T1000 (cell line): ENCODE measurements at places on chromosomes 13 and 19.

DNA sequence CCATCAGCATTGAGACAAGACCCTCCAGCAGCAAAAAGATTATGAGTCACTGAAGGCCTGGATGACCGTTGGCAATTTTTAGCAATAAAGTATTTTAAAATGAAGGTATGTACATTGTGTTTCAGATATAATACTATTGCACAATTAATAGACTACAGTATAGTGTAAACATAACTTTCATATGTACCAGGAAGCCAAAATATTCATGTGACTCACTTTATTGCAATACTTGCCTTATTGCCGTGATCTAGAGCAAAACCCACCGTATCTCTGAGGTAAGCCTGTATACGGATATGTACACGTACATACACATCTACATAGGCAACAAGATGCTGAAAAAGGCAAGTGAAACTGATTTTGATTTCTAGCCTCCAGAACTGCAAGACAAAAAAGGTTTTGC is 103.3 kb downstream of the EDNRB start:
- DNase-seq: no peak

GRCh38 chr19:4294389-4294788 is 7.8 kb downstream of the TMIGD2 start:
- no peak for DNase-seq

DNA sequence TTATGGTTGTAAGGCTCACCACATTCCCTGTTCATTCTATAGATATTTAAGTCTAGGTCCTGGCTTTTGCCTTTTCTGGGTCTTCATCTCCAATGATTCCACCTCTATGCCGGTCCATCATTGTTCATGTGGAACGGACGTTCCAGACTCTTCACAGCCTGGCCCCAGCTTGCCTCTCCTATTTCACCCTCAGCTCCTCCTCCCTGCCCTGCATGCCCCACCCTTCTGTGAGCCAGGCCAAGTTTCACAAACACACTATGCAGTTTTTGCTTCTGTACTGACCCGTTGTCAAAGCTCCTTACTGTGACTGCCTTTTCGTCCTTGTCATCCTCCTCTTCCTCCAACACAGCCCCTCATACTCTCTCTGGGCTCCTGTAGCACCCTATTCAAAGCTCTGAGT is 31.3 kb downstream of the TEX26 start:
- no peak for DNase-seq

DNA sequence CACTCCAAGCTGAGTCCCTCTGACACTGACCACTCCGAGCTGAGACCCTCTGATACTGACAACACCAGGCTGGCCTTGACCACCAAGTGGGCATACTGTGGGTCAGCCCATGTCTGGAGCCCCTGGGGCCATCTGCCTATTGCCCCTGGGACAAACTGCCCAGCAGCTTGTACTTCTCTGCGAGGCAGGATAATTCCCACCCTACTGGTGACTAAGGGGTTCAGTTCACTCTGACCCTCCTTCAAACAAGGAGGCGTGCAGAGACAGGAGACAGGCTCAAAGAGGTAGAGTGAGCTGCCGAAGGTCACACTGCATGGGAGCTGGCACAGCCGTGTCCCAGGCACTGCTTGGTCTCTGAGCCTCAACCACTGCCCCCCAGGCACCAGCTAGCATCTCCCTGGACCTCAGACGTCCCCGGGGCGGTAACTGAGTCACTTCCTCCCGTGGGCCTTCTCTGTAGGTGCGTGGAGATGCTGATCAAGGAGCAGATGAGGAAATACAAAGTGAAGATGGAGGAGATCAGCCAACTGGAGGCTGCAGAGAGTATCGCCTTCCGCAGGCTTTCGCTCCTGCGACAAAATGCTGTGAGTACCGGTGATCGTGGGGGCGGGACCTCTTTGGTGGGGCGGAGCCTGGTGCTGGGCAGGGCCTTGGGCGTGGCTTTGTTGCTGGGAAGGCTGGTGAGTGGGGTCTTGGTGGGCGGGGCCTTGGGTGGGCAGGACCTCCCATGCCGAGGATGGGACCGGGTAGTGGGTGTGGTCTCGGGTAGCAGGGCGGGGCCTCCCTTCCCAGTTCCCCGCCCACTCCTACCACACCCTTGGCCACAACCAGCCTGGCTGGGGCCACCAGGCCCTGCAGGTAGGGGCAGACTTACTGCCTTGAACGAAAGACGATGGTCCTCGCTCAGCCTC is 5.8 kb upstream of the USE1 start:
- DNase-seq: peak; percentile 45

DNA sequence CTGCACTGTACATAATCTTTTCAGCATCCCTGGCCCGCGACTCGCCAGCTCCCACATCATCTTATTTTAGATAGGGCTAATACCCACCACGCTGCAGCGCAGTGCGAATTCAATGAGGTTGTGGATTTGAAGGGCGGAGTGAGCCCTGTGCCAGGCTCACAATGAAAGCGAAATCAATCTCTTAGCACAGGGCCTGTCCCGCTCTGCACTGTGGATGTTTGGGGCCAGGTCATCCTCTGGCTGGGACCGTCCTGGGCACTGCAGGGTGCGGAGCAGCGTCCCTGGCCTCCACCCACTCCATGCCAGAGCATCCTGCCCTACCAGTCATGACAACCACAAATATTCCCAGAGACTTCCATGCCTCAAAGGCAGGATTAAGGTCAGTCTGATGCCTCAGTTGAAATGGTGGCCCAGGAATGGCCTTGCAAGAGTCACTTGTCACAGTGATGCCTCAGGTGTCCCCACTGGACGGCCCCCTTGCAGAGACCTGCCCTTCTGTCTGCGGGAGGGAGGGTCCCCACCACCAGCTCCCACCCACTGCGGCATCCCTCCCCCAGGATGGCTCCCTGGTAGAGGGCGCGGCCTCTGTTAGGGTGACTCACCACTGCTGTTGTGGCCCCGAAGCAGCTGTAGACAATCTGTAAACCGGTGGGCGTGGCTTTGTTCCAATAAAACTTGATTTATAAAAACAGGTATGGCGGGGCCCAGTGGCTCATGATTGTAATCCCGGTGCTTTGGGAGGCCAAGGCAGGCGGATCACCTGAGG is 5.6 kb downstream of the UHRF1 start:
- peak; percentile 65 for DNase-seq

DNA sequence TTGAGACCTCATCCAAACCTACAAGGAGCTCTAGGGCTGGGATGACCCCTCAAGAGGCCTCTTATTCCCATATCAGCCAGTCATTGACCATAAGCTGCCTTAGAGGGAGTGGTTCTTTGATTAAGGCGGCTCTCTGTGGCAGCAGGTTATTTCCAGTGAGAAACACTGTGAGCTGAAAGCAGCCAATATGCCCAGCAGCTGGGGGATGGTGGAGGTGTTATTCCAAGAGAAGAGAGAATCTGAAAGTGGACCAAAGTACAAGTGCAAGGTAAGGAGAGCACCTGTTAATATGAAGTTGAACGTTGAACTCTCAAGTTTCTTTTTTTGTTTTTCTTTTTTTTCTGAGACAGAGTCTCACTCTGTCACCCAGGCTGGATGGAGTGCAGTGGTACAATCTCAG is 20.2 kb upstream of the FNDC3A start:
- no peak for DNase-seq

- DNase-seq: no peak
These were observed 373.2 kb downstream of the KCNRG start for GRCh38 chr13:50388481-50388880.

GRCh38 chr19:10516064-10516385 is 1.2 kb downstream of the S1PR5 start:
- DNase-seq: no peak

- DNase-seq: no peak
These were observed 39.5 kb upstream of the WASF3 start for GRCh38 chr13:26517936-26518335.

GRCh38 chr13:111131611-111132010 is 16.5 kb downstream of the ARHGEF7 start:
- no peak for DNase-seq

DNA sequence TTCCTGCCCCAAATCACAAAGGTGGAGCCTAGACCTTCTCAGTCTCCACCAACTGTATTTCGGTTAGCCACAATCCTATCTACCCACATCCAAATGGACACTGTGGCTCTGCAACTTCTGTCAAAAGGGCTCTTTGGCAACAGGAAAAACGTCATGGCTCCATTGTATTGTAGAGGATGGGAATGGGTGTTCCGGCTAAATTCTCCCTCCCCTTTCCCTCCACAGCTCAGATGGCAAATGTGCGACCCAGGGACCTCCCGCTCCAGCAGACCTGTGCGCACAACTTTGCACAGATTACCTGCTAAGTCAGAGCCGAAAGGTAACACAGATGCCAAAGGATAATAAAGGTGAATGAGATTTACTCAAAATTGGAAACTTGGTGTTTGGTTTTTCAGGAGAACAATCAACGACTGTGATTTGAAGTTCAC is 968 bp upstream of the KL start:
- no peak for DNase-seq

DNA sequence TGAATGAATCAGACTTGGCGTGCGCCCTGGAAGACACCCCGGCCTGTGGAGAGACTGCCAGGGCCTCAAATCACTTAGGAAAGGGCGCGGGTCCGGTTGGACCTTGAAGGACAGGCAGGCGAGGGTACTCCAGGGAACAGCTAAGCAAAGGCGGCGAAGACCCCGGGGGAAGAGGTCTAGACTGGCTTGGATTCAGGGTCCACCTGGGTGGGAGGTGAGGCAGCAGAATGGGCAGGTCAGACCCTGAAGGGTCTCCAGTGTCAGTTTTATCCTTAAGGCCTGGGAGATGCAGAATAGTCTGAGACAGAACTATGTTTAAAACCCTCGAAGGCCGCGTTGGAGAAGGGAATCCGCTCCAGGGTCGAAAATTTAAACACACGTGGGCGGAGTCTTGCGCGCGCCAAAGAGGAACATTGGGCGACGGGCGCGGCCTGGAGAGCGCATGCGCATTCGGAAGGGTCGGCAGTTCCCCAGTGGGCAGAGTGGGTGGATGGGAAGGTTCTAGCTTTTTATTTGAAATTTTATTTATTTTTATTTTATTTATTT is 567 bp upstream of the SMG9 start:
- peak; percentile 41 for DNase-seq

- no peak for DNase-seq
These were observed 429.0 kb upstream of the MIR17HG start for GRCh38 chr13:90918536-90918935.

GRCh38 chr19:18878858-18879578 is 16.9 kb downstream of the CERS1 start:
- no peak for DNase-seq

- peak; percentile 92 for DNase-seq
These were observed at the start of gene ZNF784 for GRCh38 chr19:55624109-55625003. ZNF784 (minus strand) TSS chr19:55624566; CDS start chr19:55624561, 5 bp downstream.

GRCh38 chr13:28622286-28622685 is 36.6 kb upstream of the POMP start:
- no peak for DNase-seq

DNA sequence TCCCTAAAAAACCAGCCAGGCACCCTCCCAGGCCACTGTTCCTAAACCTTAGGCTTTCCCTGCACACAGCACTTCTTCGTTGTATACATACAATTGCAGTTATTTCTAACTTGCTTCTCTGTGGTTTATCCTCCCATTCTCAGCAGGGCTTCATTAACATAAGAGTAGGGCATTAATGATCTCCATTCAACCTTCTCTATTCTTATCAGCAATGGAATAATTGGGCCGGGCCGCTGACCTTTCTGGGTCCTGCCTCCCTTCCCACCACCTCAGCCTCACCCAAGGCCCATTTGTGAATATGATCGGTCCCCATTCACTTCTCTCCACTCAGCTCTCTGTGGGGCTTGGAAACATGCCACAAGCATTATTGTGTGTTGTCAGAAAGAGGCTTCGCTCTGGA is 184.2 kb downstream of the SUCLA2 start:
- DNase-seq: no peak

DNA sequence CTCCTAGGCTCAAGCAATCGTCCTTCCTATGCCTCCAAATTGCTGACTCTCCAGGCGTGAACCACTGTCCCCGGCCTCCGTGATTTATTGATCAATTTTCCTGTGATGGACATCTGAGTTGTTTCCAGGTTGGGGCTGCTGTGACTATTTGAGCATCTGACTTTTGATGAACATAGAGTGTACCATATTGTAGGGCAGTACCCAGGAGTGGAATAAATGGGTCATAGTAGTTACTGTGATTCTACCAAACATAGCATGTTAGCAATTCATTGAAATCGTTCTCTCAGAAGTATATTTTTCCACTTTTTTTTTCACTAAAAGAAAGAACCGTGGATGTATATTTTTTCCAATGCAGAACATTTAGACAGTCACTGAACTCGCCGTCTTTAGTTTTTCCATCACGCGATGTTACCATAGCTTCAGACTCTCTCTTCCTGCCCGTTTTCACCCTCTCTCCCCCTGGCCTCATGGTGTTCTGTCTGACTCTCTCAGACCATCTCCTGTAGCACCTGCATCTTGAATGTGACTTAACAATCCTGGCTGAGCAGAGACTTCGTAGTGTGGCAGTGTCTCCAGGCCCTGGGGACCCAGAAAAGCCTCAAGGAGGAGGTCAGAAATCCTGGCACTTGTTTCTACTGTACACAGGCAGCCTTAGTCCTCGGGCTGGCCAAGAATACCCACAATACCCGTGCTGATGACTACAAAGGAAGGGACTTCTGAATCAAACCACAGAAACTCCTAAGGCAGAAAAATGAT is 3.2 kb upstream of the RASGRP4 start:
- no peak for DNase-seq

DNA sequence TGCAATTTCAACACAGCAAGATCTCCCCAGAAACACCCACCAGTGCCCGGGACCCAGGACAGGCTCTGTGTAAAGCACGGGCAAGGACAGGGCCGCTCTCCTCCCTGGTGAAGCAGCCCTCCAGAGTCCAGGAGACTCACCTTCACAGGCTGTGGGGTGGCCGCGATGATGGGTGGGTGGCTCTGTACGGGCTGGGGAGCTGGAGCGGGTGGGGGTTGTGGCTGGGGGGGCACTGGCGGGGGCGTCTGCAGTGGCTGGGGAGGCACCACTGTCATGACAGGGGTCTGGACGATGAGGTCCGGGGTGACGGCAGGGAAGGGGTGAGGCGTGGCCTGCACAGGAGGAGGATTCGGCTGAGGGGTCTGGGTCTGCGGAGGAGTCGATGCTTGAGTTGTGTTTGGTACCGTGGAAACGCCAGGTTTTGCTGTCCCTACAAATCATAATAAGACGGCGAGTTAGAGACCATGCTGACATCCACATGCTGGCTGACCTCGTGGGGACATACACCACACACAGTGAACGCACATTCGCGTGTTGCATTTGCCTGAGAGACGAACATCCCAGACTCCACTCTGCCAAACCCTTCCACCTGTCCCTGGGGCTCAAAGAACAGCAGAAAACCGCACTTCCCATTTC is 33.1 kb upstream of the EPHX3 start:
- DNase-seq: no peak

DNA sequence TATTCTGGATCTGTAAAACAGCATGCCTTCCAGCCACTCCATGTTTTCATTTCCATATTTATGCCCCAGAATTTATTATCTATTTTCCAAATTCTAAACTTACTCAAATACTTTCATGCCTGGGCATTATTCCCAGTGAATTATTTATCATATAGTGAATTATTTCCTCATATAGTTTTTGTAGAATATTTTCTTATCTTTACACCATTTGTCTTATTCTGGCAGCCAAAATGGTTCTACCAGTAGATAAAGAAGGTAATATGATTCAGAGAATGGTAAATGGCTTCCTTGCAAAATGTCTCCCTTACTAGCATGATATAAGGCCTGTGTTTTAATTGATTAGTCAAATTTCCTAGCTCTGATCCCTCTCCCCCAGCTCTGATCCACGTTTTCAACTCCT is 305.8 kb downstream of the SPRY2 start:
- no peak for DNase-seq
